ELR (cell line): ENCODE measurements at places on chromosomes 16 and 17.

DNA sequence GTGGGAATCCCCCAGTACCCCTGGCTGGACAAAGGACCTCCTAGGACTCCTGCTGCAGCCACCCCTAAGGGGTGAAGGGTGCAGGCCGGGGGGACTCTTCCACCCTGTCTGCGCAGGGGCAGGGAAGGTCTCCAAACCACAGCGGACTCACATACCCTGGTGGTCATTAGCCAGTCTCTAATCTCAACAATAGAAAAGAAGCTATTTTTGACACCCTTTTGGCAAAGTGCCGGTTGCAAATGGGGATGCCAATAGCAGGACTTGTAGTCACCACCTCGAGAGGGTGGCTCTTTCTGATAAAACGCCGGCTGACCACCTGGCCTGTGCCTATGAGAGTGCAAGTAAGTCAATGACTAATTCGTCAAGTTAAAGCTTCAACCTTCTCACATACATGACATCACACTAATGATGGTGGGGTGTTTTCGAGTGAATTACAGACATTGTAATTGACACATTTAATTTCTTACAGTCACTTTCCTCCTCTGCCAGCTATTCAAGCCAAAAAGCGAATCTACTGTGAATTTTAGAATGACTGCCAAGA lies 23.1 kb upstream of the DNAH17 start:
- DNase-seq: no peak

GRCh38 chr16:57534337-57534880 lies 2.0 kb downstream of the CCDC102A start:
- DNase-seq: no peak

GRCh38 chr17:4796552-4796920 lies 572 bp downstream of the PSMB6 start:
- DNase-seq: peak; percentile 70

DNA sequence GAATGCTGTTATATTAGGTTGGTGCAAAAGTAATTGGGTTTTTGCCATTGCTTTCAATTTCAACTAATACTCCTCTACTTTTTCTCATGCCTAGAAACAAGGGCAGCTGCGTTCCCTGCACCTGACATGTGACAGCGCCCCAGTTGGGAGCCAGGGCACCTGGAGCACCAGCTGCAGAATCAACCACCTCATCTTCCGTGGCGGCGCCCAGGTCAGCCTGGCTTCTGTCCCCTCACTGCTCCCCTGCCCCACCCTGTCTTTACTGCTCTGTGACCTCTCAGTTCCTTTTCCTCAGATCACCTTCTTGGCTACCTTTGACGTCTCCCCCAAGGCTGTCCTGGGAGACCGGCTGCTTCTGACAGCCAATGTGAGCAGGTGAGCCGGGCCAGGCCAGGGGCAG lies 16.4 kb upstream of the ITGAD start:
- no peak for DNase-seq

DNA sequence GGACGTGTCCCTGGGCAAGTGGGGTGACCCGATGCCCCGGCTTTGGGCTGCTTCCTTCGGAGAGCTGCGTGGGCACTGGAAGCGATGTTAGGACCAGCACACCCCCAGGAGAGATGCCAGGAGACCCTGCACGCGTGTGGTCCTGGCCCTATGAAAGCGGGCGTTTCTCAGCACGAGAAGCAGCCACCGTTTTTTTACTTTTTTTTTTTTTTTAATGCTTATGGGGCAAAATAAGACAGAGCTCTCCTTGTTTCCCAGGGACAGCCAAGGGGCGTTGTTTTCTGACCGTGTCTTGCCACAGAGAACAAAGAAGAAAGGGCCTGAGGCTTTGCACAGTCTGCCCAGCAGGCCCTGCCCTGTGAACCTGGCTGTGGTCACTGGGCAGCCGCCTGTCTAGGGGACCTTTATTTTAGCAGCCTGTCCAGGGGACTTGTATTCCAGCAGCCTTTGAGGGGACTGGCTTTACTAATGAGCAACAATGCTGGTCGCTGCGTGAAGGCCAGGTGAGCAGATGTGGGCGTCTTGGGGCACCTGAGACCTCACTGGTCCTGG lies 996 bp downstream of the SLC25A10 start:
- DNase-seq: peak; percentile 53

- DNase-seq: peak; percentile 68
Measured at GRCh38 chr17:49910094-49910857, 58.7 kb upstream of the DLX4 start.

DNA sequence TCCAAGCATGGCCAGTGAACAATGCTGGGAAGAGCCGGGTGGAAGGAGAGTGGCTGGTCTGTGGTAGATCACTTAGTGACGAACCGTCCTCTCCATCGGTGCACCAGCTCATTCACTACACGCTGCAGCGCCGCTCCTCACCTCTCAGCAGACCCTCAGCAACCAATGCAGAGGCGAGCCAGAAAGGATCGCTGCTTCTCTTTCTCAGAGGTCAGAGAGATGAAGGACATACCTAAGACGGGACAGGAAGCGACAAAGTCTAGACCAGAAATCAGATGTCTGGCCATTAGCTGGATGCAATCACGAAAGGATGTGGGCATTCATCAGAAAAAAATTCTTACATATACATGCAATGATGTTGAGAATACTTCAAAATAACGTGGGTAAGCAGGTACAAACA lies 26.9 kb downstream of the NSMCE1 start:
- peak; percentile 50 for DNase-seq

DNA sequence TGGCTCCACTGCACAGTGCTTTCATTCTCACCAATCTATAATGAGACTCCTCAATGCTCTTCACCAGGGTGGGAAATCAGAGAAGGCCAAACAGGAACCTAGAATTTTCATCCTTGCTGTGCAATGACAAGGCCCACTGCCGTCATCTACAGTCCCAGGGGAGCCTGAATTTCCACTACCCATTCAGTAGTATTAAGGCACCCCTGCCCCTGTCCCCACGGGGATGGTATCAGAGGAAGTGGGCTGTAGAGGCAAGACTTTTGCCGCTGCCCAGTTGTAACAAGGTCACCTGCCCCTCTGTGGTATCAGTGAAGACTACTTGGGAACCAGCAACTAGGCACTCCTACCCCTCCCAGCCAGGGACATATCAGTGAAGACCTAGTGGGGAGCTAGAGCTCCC lies 104.5 kb downstream of the C16orf78 start:
- no peak for DNase-seq

GRCh38 chr16:66023481-66023880 lies 343.0 kb upstream of the CDH5 start:
- no peak for DNase-seq

DNA sequence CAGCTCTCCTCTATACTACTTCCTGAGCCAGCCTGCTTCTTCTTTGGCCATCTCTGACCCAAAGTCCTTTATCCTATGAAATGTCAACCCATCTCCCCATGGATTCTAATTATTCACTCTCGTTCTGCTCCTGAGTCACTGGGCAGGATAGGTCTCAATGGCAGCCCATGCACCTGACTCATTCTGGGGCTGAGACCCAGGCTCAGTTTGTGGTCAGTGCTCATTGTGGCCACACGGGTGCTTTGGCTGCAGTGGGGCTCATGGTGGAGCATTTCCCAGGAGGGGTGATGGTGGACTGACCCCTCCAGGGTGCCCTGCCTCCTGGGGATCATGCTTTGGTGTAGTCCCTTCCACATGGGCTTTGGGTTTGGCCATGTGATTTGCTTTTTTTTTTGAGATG lies 154.8 kb upstream of the WSCD1 start:
- no peak for DNase-seq

DNA sequence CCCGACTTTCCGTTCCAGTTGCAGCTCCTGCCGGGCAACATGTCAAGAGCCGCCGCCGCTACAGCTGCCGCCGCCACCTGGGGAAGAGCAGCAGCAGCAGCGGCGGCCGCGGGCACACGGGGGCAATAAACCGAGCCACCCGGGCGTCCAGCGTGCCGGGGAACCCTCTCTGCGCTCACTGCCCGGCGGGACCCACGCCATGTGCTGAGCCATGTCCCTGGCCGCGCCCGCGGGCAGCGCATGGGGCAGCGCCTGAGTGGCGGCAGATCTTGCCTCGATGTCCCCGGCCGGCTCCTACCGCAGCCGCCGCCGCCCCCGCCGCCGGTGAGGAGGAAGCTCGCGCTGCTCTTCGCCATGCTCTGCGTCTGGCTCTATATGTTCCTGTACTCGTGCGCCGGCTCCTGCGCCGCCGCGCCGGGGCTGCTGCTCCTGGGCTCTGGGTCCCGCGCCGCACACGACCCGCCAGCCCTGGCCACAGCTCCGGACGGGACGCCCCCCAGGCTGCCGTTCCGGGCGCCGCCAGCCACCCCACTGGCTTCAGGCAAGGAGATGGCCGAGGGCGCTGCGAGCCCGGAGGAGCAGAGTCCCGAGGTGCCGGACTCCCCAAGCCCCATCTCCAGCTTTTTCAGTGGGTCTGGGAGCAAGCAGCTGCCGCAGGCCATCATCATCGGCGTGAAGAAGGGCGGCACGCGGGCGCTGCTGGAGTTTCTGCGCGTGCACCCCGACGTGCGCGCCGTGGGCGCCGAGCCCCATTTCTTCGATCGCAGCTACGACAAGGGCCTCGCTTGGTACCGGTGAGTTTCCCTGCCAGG lies 604 bp downstream of the HS3ST3B1 start:
- peak; percentile 47 for DNase-seq

DNA sequence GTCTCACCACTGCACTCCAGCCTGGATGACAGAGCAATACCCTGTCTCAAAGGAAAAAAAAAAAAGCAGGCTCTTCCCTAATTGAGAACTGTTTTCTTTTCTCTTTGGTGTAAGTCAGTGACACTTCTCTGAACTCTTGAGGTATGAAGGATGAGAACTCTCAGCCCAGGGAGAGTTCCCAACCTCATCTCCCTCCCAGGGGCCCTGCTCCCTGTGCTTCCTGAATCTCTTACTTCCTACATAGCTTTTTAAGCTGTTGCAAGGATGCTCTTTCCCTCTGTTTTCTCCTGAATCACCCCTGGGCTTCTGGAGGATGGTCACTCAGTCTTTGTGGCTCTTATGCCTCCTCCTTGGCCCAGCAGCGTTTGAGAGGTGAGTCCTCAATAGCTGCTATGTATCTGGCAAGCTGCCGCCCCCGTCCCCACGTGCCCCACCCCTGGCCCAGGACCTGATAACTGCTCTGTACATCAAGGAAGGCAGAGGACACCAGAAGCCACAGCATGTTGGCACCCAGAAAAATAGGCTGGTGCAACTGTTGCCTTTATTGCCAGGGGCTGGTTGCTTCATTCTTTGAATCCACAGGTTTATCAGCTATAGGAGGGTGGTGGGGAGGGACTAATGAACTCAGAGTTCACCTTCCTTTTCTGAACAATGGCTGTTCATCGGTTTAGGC lies 24.0 kb downstream of the IGF2BP1 start:
- no peak for DNase-seq

DNA sequence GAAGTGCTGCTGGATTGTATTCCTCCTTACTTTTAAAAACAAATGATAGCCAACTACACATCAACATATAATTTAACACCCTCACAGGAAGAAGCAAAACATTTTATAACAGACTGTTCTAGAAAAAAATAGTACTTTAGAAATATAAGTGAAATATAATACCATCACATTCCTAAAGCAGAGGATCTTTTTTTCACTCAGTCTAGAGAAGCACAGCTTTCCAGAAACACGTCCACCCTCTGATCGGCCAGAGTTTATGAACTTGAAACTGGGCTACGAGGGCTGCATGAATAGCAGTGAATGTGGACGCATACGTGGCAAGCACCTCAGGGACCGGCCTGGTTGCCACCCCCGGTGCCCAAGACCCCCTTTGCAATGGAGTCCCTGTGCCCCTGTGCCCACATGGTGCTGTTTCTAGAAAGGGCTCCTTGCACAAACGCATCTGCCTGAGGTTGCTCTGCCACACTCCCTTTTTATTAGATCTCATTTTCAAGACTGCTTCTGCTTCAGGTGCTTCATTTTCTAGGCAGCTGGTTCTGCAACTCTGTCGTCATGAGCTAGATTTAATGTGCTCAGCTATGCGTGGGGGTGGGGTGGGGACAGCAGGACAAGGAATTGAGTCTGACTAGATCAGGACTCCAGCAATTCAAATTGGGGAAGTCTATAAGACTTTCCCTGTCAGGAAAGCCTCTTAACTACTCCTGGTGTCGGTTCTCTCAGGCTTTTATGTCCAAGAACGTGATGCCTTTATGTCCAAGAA lies 29.1 kb upstream of the ERN1 start:
- DNase-seq: no peak

- no peak for DNase-seq
Measured at GRCh38 chr16:58471209-58471975, 28.6 kb upstream of the NDRG4 start.

- DNase-seq: no peak
Measured at GRCh38 chr16:76955629-76956028, 235.4 kb upstream of the MON1B start.

DNA sequence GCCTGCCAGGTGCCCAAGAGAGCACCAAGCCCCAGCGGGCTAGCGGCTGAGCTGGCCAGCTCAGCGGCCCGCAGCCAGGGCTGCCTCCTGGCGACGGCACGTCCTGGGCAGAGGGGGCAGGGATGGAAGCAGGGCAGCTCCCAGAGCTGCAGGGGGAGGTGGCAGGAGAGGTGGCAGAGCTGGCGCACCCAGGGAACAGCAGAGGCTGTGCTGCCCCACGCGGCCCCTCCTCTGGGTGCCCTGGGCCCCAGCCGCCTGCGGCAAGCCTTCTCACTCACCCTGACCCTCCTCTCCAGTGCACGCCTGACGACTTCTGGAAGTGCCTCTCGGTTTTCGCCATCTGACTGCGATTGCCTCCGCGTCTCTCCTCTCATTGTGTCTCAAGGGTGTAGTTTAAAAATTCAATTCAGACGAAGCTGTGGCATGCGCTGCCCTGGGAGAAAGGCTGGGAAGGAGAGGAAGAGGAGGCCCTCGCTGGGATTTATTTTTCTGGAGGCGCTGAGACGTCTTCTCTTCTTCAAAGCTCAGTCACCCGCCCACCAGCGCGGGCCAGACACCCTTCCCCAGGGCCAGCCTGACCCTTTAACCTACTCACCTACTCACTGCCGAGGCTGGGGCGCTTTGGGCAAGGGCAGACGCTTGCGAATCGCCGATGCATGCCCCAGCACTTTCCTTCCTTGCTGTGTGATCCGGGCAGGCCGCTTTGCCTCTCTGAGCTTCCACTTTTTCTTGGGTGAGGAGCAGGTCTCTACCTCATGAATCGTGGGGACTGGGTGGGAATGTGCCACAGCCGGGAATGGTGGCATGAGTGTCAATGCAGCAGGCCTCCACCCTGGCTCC lies 24.9 kb downstream of the GSE1 start:
- no peak for DNase-seq

GRCh38 chr16:54405478-54405877 lies 118.9 kb upstream of the IRX3 start:
- DNase-seq: no peak

GRCh38 chr16:79509211-79509631 lies 91.3 kb downstream of the MAF start:
- DNase-seq: no peak

DNA sequence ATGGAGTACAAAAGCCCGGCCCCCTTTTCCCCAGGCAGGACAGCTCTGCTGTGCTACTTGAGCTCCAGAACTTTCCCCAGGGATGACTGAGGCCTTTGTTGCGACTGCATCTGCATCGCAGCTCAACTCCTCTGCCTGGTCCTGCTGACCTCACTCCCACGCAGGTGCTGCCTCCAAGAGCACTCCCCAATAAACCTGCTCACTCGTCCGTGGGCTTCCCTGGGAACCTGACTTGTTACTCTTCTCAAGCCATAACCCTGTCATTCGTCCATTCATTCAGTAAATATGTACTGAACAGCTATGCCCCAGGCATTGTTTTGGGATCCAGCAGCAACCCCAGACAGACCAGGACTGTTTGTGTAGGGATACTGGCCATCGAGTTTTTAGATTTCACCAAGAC lies 11.6 kb upstream of the RMI2 start:
- peak; percentile 52 for DNase-seq
